ENCODE measurements at places on chromosomes 16 and 17.

DNA sequence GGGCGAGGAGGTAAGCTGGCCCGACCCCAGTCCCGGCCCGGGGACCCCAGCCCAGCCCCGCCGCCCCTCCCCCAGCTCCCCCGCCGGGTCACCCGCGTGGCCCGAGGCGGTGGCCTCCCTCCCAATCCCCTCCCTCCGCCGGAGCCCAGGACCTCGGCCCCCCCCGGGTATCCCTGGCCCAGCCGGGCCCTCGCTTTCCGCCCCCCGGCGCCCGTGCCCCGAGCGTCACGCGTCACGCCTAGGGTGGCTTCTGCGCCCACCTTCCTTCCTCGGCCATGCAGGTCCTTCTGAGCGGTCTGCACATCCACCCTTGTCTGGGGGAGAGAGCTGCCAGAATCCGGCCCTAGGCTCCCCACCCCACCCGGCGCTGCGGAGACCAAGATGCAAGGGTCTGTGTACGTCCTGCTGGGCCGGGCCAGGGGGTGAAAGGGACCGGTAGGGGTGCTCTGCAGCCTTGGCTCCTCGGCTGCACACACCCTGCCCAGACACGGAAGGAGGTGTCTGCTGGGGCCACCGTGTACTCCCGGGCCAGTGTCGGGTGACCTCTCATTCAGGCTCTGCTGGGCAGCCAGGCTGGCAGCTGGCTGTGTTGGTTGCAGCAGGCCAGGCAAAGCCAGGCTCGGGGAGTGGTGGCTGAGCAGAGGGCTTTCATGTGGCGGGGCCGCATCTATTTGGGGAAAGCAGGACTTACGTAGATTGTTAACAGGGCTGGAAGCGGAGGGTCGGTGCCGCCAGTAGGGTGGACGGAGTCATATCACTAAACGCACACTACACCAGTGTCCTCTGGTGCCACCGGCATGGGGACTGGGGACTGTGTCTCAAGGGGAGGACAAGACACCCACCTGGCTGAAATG lies 754 bp downstream of the RAB11FIP4 start:
- H3K27me3 ChIP-seq = peaks cover 9% of the 10 kb centered on the region
- no peak overlapping the region for H3K27ac ChIP-seq
- H3K4me3 ChIP-seq = no peak overlapping the region
- no peaks in the 10 kb centered on the region for H3K36me3 ChIP-seq
- DNase-seq = peak; percentile 38

DNA sequence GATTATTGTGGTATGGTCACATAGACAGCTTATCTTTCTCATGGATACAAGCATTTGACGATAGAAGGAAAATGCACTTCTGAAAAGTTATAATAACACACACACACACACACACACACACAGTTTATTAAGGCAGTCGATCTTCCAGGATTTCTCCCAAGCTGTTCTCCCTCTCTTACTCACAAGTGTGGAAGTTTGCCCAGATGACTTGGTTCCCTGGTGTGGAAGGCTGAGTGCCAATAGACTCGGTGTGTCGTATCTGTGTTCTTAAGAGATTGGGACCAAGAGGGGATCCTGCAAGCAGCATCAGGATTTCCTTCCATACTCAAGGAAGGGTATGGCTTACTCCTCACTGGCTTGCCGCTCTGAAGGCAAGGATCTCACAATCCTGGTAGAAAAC lies 279.6 kb downstream of the HS3ST3B1 start:
- no peak overlapping the region for H3K4me3 ChIP-seq
- H3K27ac ChIP-seq = no peak overlapping the region
- no peaks in the 10 kb centered on the region for H3K4me1 ChIP-seq
- DNase-seq = no peak
- no peaks in the 10 kb centered on the region for H3K36me3 ChIP-seq
- H3K27me3 ChIP-seq = no peaks in the 10 kb centered on the region

DNA sequence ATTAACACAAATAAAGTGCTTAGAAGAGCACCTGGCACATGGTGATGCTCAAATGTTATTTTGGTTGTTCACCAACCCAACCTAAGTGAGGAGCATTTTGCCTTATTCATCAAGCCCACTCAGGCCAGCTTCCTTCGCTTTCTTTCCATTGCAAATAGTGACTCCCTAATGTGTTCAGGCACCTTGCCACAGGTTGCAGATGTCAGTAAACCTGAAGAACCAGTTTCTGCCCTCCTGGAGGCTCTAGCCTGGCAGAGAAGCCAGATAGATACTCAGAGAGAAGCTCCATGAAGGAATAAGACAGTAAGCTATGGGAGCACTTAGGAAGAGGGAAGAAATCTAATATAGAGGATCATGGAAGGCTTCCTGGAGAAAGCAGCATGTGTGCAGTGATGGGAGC lies 23.9 kb downstream of the GPR139 start:
- H3K36me3 ChIP-seq = no peaks in the 10 kb centered on the region
- H3K27me3 ChIP-seq = no peaks in the 10 kb centered on the region
- H3K4me1 ChIP-seq = no peaks in the 10 kb centered on the region
- no peak overlapping the region for H3K27ac ChIP-seq

DNA sequence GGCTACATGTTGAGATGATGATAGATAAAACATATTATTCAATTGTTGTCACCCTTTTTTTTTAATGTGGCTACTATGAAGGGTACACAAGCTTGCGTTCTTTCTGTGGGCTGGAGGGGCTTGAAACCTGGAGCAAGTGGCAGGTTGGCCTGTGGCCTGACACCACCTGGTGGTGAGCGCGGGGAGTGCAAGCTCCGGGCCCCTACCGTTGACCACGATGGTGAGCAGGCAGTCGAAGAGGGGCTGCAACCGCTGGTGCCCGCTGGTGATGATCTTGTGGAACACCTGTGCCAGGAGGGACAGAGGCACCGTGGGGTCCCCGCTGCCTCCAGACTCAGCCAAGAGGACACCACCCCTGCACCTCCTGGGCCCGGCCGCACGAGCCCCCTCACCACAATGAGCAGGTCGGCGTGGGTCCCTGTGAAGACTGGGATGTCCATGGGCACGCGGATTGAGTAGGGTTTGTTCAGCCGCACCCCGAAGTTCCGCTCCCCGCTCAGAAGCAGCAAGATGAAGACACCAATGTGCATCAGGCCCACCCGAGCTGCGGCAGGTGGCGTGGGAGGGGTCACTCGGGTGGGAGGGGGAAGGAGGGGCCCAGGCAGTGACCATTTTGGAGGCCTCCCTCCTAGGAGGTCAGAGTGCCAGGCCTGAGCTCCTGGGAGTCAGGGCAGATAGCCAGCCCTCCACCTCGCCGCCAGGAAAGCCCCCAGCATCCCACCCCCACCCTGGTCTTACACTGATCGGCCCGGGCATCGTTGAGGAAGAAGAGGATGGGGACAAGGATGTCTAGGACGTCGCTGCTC lies 14.4 kb downstream of the HID1 start:
- DNase-seq = peak; percentile 79
- peaks cover 12% of the 10 kb centered on the region for H3K27me3 ChIP-seq
- H3K4me1 ChIP-seq = peaks cover 2% of the 10 kb centered on the region
- no peaks in the 10 kb centered on the region for H3K36me3 ChIP-seq
- no peak overlapping the region for H3K27ac ChIP-seq

DNA sequence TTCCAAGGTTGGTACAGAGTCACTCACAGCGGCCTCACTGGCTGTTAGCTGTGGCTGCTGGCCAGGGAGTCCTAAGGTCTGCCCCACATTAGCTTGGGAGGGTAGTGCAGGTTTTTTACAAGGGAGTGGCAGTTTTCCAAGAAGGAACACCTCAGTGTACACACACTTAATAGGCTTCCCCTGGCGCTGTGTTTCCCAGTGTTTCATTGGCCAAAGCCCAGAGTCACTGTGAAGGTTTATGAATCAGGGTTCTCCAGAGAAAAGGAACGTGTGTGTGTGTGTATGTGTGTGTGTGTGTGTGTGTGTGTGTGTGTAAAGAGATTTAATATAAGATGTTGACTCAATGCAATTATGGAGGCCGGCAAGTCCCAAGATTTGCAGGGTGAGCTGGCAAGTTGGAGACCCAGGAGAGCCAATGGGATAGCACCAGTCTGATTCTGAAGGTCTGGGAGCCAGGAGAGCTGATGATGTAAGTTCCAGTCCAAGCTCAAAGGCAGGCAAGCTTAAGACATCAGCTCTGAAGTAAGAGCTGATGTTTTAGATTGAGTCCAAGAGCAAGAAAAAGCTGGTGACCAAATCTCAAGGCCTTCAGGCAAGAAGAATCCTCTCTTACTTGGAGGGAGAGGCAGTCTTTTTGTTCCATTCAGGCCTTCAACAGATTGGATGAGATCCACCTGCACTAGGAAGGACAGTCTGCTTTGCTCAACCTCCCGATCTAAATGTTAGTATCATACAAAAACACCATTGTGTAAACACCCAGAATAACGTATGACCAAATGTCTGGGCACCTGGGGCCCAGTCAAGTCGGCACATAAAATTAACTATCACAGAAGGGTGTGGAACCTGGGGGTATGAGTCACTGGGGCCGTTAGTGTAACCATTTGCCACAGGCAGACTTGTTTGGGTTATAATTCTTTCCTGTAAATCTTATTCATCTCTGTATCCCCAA lies 206.8 kb downstream of the PRKCA start:
- no peaks in the 10 kb centered on the region for H3K27me3 ChIP-seq
- DNase-seq = no peak
- H3K4me1 ChIP-seq = no peaks in the 10 kb centered on the region

- H3K4me3 ChIP-seq = no peak overlapping the region
These were observed 12.8 kb downstream of the SPNS3 start for GRCh38 chr17:4446326-4447071.

- DNase-seq = no peak
- no peaks in the 10 kb centered on the region for H3K27me3 ChIP-seq
- H3K4me1 ChIP-seq = no peaks in the 10 kb centered on the region
- no peaks in the 10 kb centered on the region for H3K36me3 ChIP-seq
These were observed 28.1 kb downstream of the TTYH2 start for GRCh38 chr17:74241431-74241830.

DNA sequence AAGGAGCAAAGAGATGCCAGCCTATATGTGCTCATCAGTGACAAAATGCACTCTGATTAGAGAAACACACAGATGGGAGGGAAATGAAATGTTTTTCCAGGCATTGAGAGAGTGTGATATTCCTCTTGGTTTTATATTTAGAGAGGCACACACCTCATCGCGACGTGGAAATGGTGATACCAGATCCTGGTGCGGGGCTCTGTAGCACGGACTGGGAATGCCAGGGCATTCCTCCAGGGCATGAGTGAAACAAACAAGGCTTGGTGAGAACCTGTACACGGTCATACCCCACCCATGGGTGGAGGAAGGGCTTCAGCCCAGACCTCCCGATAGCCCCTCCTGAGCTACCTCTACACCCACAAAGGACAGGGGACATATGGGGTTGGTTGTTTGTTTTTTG lies 280.2 kb downstream of the C16orf95 start:
- no peaks in the 10 kb centered on the region for H3K36me3 ChIP-seq
- no peak overlapping the region for H3K4me3 ChIP-seq
- H3K4me1 ChIP-seq = no peaks in the 10 kb centered on the region
- no peak for DNase-seq
- no peak overlapping the region for H3K27ac ChIP-seq
- no peaks in the 10 kb centered on the region for H3K27me3 ChIP-seq

- H3K36me3 ChIP-seq = no peaks in the 10 kb centered on the region
- H3K27ac ChIP-seq = no peak overlapping the region
- H3K4me3 ChIP-seq = no peak overlapping the region
- no peaks in the 10 kb centered on the region for H3K4me1 ChIP-seq
These were observed 72.4 kb downstream of the CES1 start for GRCh38 chr16:55760310-55761001.

DNA sequence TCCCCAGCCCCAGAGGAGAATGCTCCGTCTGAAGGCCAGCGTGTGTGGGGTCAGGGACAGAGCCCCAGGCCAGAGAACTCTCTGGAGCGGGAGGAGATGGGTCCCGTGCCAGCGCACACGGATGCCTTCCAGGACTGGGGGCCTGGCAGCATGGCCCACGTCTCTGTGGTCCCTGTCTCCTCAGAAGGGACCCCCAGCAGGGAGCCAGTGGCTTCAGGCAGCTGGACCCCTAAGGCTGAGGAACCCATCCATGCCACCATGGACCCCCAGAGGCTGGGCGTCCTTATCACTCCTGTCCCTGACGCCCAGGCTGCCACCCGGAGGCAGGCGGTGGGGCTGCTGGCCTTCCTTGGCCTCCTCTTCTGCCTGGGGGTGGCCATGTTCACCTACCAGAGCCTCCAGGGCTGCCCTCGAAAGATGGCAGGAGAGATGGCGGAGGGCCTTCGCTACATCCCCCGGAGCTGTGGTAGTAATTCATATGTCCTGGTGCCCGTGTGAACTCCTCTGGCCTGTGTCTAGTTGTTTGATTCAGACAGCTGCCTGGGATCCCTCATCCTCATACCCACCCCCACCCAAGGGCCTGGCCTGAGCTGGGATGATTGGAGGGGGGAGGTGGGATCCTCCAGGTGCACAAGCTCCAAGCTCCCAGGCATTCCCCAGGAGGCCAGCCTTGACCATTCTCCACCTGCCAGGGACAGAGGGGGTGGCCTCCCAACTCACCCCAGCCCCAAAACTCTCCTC lies 10.4 kb downstream of the CX3CL1 start:
- no peaks in the 10 kb centered on the region for H3K27me3 ChIP-seq
- no peak for DNase-seq
- peaks cover 38% of the 10 kb centered on the region for H3K4me1 ChIP-seq
- no peaks in the 10 kb centered on the region for H3K36me3 ChIP-seq

DNA sequence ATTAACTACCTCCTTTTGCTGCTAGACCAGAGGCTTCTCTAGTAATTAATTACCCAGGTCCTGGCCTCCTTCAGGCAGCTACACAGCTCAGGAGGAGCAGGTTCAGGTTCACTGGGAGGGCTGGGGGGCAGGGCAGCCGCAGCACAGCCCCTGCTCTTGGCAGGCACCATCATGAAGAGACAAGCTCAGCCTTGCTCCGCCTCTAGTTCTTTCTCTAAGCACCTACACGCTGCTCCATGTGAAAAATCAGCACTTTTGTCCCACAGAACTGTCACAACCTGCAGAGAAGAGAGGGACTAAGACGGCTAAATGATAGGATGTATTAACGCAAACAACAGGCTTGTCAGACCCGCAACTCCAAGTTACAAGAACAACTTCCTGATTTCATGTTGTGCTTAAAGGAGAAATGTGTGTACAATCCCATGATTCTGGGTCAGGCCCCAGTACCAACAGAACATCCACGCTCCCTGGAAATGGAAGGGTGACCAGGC lies 53.4 kb downstream of the GRB2 start:
- peaks cover 85% of the 10 kb centered on the region for H3K4me1 ChIP-seq
- H3K27ac ChIP-seq = peak overlapping the region; percentile 76
- DNase-seq = no peak

GRCh38 chr16:85556456-85557082 lies 56.6 kb upstream of the GSE1 start:
- no peaks in the 10 kb centered on the region for H3K36me3 ChIP-seq
- H3K27ac ChIP-seq = peak overlapping the region; percentile 92
